ENCODE measurements at places on chromosomes 5 and 9. TPM values are rescaled to one million over a fixed set of nuclear protein-coding genes. Genes with fewer than 3 reads are reported as not detected.

Gene BTF3
- 537 TPM for total RNA-seq

DNA sequence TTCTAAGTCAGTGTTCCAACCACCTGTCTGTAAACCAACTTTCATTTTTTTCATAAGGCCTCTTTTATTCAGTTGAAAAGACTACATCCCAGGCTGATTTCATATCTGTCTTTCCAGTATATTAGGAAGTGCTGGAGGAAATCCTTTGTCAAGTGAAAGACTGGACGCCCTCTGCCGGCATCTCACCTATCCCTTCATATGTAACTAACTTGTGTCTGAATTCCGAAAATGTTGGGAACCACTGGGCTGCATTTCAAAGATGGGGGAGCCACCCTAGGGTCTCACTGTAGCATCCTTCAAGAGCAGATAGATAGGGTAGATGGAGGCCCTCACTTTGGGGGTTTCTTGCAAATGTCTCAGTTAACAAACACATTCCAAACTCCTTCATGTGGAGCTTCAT is 569.8 kb downstream of the CTNND2 start:
- H3K4me3 ChIP-seq, result no peak overlapping the region
- DNase-seq, result no peak
- no peaks in the 10 kb centered on the region for H3K4me1 ChIP-seq
- H3K27me3 ChIP-seq, result no peaks in the 10 kb centered on the region
- H3K36me3 ChIP-seq, result no peaks in the 10 kb centered on the region
- no peak overlapping the region for H3K27ac ChIP-seq

DNA sequence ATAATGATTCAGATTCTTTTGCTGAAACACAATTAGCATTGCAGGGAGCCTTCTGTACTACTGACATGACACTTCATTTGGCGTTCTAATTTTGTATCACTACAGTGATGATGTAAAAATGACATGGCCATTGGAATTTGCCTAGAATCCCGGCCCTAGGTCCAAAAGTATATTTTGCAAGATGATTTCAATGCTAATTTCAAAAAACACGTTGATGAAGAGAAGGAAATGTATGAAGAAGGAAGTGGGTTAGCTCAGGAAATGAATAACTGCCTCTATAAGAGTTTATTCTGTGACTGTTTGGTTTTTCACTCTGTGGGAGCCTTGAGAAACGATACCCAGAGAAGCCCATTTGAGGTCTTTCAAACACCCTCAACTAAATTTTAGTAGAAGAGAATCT is 59.3 kb downstream of the OSTF1 start:
- H3K4me3 ChIP-seq, result no peak overlapping the region
- no peak overlapping the region for H3K27ac ChIP-seq
- no peak for DNase-seq
- peaks cover 40% of the 10 kb centered on the region for H3K36me3 ChIP-seq
- H3K4me1 ChIP-seq, result no peaks in the 10 kb centered on the region

Gene CCL21
- total RNA-seq, result 174 TPM

Data from vagina (tissue), 2 donors.